ENCODE measurements at places on chromosomes 2 and 18.

DNA sequence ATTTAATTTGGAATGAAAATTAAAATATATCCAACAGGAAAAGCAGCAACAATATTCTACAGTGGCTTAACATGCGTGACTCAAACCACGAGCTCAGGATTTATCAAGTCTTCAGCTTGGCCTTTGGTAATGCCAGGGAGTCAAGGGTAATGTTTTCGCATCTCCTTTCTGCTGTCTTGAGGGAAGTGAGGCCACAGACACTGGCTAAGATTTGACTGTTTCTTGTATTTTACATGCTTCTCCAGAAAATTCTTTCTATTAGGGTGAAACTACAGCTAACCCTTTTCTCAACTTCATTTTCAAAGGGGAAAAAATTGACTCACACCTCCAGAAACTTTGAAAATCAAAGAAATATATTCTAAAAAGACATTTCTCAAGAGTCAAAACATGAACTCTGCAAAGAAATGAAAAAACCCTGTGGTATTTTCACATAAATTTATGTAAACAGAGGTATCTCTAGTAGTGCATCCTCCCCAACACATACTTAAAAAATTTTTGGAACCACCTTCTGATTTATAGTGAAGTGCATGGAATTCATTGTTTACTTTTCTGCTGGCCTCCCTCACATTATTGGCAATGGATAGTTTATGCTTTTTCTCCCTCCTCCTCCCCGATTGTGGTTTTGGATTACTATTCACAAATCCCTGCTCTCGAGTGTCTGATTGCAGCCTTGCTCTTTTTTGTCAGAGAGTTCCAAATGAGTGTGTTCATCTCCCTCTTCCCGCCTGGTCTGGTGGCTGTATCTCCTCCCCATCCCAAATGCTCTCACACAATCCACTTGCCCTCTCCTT, 48.7 kb downstream of the DPP4 start:
- DNase-seq, result no peak

- no peak for DNase-seq
Measured at GRCh38 chr2:203455209-203455608, 79.9 kb downstream of the RAPH1 start.

GRCh38 chr2:217466805-217467204, 536.0 kb downstream of the TNS1 start:
- DNase-seq, result no peak

DNA sequence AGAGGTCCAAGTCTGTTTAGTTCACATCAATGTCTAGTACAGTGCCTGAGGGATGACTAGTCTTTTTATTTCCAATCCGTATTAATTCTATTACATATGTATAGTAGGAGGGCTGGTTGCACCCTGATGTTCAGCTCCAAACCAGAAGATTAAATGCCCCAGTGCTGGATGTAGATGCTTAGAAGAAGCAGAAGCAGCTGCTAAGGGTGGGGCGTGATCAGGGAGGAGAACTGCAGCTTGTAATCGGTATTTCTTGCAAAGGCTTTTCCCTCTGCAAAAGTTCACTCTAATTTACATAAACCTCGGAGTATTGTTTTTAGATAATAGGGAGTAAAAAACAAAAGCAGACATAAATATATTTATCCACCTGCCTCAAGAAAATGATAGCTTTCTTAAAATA, 145.3 kb upstream of the ITGA4 start:
- no peak for DNase-seq

DNA sequence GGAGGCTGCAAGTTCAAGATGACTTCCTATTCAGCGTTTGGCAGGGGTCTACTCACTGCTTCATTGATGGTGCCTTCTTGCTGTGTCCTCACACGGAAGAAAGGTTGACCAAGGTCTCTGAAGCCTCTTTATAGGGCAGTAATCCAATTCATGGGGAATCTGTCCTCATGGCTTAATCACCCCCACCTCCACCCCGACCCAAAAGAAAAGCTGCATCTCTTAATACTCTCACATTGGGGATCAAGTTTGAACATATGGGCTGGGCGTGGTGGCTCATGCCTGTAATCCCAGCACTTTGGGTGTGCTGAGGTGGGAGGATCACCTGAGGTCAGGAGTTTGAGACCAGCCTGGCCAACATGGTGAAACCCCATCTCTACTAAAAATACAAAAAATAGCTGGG, 36.4 kb upstream of the HNMT start:
- DNase-seq, result no peak

DNA sequence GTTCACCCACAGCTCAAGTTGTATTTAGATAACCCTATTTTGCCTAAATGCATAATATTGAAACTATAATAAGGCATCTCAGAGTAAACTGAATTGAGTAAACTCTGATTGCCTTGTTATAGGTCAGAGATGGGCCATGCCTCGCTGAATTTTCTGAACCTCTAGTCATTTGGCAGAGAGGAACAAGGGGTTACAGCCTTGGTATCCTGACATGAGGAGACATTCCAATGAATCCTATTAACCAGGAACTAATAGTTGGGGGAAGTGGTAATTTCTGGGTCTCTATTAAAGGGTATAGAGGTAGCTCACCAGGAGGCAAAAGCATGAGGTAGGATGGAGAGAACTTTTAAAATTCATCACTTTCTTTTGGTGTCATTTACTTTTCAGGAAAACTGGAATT, 227.4 kb upstream of the CHST9 start:
- no peak for DNase-seq

DNA sequence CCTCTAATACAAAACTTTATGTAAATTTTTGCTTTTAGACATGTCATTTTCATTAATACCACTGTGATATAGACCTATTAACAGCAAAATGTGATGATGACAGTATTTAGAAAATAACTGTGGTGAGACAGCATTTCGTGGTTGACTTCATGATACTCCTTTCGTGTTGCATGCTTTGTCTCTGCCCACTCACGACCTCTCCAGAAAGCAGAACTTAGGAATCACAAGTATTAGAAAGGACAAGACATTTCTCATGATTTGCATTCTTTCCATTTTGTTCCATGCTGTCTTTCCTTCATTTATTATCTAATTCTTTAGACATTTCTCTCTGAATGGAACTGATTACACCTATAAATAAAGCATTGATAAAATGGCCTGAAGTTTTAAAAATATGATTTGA, 85.2 kb upstream of the POU3F3 start:
- DNase-seq, result no peak

GRCh38 chr2:138607746-138608145, 106.2 kb downstream of the SPOPL start:
- no peak for DNase-seq

DNA sequence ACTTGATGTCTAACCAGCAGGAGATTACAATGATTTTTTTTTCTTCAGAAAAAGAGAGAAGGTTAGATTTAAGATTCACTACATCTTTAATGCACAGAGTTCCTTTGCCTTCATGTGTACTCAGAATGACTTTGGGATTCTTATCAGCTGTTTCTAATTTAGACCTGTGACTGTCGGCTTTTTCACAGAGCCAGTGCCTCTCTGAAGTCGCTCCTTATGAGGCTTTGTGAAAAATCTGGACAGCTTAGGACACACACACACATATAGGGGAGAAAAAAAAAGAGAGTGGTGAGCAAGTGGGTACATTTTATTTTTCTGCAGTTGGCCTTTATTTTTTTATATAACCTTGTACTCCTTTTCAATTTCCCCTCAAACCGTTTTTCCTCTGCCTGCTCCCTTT, 893.1 kb upstream of the CELF4 start:
- no peak for DNase-seq

DNA sequence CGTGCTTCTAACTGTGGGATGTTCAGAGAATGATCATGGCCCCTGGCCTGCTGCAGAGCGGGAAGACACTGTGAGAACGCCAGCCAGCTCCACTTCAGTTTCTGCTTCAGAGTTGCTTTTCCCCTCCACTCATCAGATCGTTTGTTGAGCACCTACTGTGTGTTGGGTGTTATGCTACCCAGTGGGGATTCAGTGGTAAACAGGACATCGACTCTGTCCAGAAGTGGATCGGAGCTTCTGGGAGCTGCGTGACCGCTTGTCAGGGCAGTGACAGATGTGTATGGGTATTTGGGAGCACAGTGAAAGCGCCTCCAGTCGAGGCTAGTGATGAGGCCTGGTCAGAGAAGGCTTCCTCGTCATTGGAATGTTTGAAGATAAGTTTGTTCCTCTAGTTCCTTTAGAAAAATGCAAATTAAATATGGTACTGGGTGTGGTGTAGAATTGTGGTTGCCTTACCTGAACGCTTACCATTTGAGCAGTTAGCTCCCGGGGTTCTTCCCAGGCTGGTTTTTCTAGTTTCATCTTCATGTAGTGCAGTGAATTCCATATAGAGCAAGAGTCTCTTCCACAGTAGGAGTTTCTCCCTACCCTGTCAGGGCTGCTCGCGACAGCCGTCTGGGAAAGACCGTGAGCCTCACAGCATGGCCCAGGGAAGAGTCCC, 2.8 kb downstream of the RAB12 start:
- no peak for DNase-seq

- peak; percentile 34 for DNase-seq
Measured at GRCh38 chr18:27605107-27605834, 420.2 kb upstream of the CHST9 start.

- no peak for DNase-seq
Measured at GRCh38 chr2:65916177-65916576, 483.8 kb upstream of the SPRED2 start.

DNA sequence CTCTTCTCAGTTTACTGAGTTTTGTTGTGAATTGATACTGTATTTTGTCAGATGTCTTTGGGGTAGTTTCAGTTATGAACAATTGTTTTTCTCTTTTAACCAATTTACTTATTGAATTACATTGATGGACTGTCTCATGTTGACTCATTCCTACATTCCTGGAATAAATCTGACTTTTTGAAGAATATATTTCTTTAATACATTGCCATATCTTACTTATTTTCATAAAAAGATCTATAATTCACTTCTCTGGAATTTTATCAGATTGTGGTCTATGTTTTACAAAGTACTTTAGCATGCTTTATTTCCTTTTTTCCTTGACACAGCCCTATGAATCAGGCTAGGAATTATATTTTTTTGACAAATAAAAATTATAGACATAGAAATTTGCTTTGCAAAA, 268.3 kb downstream of the PLCL1 start:
- no peak for DNase-seq

DNA sequence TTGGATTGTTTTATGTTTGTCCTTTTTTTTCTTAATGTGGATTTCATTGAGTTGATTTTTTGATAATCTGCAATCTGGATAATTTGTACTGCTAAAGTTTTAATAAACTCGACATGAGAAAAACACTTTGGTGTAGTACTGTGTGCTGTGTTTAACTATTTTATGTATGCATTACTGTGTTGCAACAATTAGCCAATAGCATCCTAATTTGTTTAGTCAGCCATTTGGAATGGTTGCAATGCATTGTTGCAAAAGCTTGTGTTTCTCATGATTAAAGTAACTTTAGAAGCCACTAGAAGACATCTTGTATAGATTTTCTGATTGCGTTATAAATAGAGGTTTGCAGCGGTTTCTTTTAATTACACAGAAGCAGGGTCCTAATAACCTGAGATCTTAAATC, 53.5 kb downstream of the PPIG start:
- no peak for DNase-seq

- DNase-seq, result no peak
Measured at GRCh38 chr2:228768818-228769217, 502.3 kb downstream of the PID1 start.

- no peak for DNase-seq
Measured at GRCh38 chr18:56204052-56204451, 434.3 kb downstream of the TXNL1 start.

- no peak for DNase-seq
Measured at GRCh38 chr2:114699423-114699944, 257.0 kb downstream of the DPP10 start.

- DNase-seq, result no peak
Measured at GRCh38 chr18:34760444-34760843, 50.3 kb downstream of the DTNA start.

GRCh38 chr2:162330881-162331280, 12.4 kb upstream of the IFIH1 start:
- no peak for DNase-seq

- DNase-seq, result no peak
Measured at GRCh38 chr18:23196119-23197007, 61.1 kb downstream of the CABLES1 start.

DNA sequence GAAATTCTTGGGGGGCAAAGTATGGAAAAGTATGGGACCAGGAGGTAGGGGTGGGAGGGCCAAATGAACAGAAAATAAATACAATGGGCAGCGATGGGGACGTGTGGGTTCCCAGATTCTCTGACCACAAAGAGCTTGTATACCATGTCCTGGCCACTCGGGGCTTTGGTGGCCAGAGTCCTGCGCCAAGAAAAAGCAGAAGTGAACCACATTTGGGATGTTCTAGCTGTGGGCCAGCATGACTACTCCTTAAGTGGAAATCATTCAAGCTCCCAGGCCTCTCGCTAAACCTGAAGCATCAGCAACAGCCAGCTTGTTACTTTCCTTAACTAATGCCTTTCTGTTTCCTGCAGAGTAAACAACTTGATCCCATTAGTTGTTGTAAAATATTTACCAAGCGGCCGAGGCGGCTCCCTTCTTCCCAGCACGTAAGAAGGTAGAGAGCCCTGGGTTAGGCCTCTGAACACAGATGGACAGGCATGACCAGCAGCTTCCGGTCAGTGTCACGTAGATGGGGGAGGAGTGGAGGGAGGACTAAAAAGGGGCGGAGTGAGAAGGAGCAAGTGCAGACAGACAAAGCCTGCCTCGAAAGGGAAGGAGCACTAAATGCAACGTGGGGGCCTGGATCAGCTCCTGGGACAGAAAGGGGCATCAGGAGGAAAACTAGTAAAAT, 88.2 kb downstream of the GALNT14 start:
- DNase-seq, result no peak

GRCh38 chr18:60163622-60164021, 209.0 kb downstream of the MC4R start:
- no peak for DNase-seq

DNA sequence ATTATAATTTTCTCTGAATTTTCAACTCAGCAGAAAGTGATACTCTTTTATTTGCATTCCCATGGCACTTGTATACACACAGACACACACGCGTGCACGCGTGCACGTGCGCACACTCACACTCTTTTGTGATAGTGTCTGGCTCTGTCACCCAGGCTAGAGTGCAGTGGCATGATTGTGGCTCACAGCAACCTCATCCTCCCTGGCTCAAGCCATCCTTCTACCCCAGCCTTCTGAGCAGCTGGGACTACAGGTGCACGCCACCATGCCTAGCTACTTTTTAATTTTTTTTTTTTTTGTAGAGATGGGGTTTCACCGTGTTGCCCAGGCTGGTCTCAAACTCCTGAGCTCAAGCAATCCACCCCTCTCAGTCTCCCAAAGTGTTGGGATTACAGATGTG, 123.2 kb downstream of the MC4R start:
- DNase-seq, result no peak

GRCh38 chr2:241863536-241863954, 4.9 kb upstream of the PDCD1 start:
- DNase-seq, result no peak

DNA sequence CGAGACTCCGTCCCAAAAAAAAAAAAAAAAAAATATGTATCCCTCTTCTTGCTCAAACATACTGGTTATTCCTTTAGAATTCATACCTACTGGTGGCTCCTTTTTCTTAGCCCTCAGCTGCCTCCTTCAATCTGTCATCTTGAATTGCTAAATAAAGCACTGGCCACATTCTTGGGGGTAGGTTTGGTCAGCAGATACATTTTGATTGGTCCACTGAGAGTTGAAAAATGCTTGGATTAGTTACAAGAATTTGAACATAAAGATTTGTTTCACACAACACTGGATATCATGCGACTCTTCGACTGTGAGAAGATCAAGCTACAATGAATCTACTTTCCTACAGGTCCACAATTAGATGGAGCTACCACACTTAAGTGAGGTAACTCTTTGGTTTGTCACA, 906.1 kb upstream of the SLC39A10 start:
- DNase-seq, result no peak

- DNase-seq, result no peak
Measured at GRCh38 chr2:44010266-44010665, 14.5 kb upstream of the LRPPRC start.

- DNase-seq, result no peak
Measured at GRCh38 chr2:56118474-56118873, 65.3 kb upstream of the CCDC85A start.

Measured in mesothelial cell of epicardium (in vitro differentiated cells).